ENCODE measurements at places on chromosomes 2 and 18.
A peak's percentile ranks its signal among the peaks of the same experiment; 100 is the strongest.

DNA sequence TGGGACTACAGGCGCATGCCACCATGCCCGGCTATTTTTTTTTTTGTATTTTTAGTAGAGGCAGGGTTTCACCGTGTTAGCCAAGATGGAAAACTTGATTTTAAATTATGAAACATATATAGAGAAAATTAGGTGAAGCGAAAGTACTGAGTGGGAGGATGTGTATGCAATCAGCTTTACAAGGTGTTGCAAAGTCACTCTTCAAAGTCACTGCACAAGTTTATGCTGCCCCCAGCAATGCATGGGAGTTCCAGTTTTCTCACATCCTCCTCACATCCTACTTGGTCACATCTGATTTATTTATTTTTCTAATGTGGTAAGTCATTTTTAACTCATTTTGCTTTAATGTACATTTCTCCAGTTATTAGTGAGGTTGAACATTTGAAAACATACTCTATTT, 49.2 kb upstream of the CHN1 start:
- DNase-seq, result no peak

DNA sequence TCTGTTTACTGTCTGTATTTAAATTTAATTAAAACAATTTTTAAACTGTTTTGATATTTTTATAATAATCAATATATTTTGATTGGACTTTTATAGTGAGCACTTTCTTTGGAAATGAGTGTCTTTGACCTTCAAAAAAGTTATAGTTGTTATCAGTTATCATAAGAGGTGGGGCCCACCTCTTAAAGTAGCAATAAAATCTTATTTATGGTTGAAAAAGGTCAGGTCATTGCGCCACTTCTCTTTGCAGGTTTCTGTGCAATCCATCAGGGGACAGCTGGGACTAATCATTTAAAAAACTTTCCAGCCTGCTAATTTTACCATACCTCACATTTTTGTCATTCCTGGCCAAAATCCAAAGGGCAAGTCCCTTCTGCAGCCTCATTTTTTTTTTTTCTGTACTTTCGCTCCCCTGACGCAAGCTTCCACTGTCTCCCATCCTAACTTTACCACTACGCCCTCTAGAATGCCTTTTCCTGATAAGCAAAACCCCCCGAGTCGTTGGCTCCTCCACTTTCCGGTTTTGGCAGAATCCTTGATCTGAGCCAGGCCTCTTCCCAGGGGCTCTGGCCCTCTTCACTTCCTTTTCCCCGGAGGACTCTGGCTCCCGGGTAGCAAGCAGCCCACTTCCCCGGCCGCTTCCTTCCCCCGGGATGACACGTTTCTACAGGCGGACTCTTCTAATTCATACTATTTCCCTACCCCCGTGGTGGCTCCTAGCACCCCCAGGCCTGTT, 1.1 kb upstream of the SEH1L start:
- DNase-seq, result no peak

DNA sequence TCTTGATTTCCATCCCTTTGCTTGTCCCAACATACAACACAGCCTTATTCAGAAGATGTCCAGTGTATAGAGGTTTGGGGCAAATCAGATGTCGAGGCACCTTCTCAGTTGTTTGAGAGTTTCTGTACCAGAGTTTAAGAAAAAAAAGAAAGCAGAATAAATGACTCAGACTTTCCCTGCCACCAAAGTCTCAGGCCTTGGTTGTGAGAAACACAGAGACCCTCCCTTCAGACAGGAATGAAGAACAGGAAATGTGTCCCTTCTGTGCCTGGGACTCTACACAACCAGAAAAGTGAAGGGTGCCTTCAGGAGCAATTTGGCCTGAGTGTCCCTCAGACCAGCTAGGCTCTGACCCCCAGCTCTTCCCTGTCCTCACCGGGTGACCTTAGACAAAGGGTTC, 37.3 kb upstream of the REL start:
- DNase-seq, result no peak

GRCh38 chr2:235545339-235546150, 51.7 kb downstream of the AGAP1 start:
- no peak for DNase-seq

- no peak for DNase-seq
Observed at GRCh38 chr2:240629619-240629967, 4.3 kb downstream of the GPR35 start.

GRCh38 chr2:177265824-177266817, 1.6 kb upstream of the NFE2L2 start:
- DNase-seq, result no peak

GRCh38 chr2:197209742-197210408, 100.7 kb downstream of the ANKRD44 start:
- DNase-seq, result peak; percentile 55

DNA sequence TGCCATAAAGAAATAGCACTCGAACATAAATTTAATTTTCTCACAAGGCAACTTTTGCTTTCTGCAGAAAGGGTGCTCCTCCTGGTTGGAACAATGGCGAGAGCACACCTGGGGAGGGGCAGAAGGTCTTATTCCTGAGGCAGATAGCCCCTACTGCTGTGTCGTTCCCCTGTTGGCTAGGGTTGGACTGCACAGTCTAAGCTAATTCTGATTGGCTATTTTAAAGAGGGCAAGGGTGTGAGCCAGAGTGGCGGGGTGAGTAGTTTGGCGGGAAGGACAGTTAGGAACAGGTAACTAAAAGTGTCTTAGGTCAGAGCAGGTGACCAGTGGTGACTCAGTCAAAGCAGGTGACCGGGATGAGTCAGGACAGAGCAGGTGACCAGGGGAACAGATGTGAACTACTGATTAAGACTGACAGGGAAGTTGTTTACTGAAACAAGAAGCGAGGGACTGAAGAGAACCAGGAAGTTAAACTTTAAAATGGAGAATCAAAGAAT, 49.7 kb upstream of the AGAP1 start:
- DNase-seq, result no peak

GRCh38 chr2:64698668-64699444, 45.1 kb upstream of the SERTAD2 start:
- DNase-seq, result no peak

- no peak for DNase-seq
Observed at GRCh38 chr2:120600786-120601185, 134.9 kb upstream of the GLI2 start.

DNA sequence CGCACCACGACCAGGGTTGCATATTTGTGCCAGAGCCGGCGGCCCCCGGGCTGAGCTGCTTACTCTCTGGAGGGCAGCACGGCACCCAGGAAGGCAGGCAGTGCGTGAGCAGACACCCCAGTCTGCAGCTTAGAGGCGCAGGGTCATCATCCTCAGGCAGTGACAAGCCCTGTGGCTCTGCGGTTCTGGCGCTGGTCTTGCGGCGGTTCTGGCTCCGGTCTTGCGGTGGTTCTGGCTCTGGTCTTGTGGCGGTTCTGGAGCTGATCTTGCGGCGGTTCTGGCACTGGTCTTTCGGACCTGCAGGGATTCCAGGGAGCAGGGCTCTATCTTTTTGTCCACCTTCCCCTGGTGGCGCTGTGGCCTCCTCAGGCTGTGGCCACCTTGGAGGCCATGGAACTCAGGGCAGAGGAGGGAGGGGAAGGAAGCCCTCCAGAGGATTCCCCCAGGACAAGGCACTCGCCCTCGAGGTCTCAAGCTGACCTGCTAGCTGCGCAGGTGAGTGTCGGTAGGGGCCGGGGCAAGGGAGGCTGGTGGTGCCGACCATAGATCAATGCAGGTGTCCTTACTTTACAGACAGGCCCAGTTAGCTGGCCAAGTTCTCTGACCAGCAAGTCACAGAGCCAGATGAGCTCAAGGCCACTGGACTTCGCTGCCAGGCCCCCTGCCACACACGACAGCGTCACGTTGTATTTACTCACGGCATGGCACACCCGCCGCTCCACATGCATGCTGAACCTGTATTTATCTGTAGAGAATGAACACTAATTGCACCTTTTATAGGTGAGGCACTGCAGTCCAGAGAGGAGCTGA, 14.9 kb downstream of the ESPNL start:
- DNase-seq, result no peak

- no peak for DNase-seq
Observed at GRCh38 chr2:127170021-127170420, 50.1 kb downstream of the CYP27C1 start.

DNA sequence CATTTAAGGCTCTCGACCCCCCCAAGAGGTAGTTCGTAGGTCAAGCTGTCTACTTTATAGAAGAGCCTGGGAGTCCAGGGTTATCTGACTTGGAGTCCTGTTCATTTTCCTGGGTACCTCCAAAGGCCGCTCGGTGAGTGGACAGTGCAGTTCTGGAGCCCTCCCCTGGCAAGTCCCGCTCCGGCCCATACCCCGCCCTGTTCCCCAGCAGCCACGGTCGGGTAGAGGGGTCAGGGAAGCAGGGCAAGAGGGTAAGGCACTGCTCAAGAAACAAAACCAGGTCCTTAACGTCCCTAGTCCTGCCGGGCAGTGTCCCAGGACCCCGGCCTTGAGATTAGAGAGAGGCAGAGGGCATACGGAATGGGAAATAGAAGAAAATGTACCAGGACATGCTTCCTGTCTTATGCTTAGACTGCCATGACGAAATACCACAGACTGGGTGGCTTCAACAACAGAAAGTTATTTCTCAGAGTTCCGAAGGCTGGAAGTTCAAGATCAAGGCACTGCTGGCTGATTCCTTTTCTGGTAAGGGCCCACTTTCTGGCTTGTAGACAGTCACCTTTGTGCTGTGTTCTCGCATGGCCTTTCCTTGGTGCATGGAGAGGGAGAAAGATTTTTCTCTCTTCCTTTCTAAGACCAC, 5.4 kb upstream of the HPCAL1 start:
- DNase-seq, result no peak

GRCh38 chr2:219483451-219484342, 15.0 kb upstream of the GMPPA start:
- peak; percentile 30 for DNase-seq

DNA sequence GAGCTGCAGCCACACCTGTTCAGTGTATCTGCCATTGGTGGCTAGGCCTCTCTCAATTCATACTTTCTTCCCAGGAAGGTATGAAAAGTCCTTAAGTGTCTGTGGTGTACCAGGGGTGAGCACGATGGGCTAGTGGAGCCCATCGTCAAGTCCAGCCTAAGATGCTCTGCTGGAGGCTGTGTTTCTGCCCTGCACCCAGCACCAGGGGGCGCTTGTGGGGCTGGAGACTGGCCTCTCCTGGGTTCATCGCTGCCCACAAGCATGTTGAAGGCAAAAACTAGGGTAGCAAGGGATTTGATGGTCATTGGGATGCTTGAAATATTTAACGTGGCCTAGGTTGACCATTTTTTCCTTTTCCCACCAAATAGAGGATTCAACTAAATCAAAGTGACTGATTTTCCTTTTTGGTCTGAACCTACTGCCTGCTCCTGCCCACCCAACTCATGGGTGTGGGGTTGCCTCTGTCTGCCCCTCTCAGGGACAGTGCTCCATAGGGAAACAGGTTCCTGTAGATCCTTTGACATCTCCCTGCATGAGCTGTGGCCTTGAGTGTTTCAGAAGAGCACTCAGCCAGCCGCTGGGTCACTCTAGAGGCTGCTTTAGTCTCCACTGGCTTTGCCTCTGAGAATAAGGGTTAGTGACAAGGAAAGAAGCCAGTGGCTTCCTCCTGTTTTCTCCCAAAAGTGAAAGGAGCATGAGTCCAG, 59.0 kb downstream of the TPGS2 start:
- DNase-seq, result no peak

DNA sequence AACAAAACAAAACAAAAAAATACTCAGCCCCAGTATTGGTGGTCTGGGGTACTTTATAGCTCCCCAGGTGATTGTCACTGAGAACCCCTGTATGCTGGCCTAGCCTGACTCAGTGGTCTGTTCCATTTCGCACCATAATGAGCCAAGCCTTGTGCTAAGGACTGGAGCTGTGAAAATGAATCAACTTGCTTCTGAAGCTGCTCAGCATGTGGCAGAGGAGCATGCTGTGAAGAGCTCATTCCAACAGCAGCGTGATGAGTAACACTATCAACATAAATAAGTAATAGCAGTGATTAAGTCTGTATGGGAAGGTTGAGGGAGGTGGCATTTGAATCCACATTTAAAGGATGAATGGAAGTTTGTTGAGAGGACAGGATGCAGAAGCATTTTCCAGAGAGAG, 67.2 kb upstream of the ATL2 start:
- DNase-seq, result no peak

- DNase-seq, result no peak
Observed at GRCh38 chr18:45835057-45835636, 9.7 kb downstream of the SIGLEC15 start.

- no peak for DNase-seq
Observed at GRCh38 chr18:37787452-37787851, 221.9 kb upstream of the CELF4 start.

DNA sequence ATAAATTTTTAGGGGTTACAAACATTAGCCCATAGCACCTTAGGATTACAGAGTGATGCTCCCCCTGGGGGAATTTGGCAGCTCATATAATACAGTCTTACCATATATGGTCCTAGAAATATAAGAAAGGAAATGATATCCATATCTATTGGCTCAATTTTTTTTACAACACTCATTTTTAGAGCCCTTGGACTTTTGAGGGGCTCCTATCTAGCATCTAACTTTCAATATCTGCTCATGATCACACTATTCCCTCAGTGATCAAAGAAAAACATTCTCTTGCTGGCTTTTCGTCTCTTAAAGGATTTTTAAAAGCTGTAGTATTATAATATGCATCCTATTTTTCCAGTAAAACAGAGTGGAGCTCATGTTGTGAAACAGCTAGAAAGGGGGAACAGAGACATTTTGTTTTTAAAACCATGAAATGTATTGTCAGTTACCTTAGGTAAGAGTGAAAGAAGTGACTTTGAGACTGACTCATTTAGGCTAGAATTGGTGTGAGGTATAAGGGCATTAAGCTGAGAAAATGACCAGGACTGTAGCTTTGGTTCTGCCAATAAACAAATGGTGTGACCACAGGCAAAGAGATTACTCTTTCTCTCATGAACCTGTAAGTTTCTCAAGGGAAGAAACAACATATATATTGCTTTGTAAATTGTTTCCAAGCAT, 65.8 kb downstream of the ALPK2 start:
- DNase-seq, result no peak

GRCh38 chr2:100967716-100968115, 34.4 kb upstream of the RPL31 start:
- no peak for DNase-seq

GRCh38 chr2:124884315-124884714, 859.2 kb downstream of the CNTNAP5 start:
- no peak for DNase-seq

DNA sequence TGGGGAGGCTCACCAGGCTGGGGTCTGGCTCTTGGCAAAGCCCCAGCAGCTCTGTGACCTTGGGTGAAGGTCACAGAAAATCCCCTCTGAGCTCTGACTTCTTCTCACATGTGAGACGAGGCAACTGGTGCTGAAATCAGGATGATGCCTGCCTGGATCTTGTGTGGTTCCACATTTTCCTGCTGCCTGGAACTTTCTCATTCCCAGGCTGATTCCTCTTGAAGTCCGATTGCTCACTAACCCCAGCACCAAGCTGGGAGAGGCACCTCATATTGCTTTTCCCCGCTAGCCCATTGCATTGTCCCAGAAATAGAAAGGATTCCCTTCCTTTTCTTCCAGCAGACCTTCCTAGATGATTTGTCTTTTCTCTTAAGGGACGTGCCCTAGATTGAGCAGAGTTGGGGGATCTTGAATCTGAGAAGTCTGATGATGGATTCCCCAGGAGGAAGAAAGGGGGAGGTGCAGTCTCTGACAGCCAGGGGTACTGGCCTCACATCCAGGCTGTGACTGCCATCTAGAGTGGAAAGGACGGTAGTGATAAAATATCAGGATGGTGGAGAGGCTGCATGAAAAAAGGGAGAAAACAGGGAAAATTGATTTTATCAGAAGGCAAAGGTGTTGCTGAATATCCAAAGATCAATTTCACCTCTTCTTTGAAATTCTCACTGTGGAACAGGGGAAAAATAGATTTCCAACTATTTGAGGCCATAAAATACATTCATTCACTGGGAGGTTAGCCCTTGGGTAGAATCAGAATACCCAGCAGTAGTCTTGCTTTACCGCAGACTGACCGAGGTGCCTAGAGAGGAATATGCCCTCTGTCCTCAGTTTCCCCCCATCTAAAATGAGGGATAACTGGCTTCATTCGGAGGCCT, 96.3 kb downstream of the FAM210A start:
- no peak for DNase-seq
